Stimulated activated effector memory CD8-positive, alpha-beta T cell treated with anti-CD3 and anti-CD28 coated beads, Interleukin-12 subunit alpha, Interleukin-12 subunit beta, amount 100 ng/mL, for 72 hours (primary cell): ENCODE measurements at places on chromosomes 4 and X.

GRCh38 chr4:56215901-56216300, 171.4 kb downstream of the AASDH start:
- DNase-seq: no peak

DNA sequence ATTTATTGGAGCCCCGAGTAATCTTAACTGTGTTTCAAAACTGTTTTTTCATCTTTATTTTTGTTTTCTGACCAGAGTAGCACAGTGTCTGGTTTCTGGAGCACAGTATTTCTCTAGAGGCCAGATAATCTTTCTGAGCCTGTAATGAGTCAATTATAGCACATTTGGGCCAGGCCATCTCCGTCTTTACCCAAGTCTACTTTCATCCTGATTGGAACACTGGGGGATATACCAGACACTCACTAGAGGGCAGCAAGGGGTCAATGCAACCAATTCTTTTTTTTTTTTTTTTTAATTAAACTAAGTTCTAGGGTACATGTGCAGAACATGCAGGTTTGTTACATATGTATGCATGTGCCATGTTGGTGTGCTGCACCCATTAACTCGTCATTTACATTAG, 282.0 kb downstream of the ARHGAP24 start:
- no peak for DNase-seq

- no peak for DNase-seq
Measured at GRCh38 chr4:124203613-124204238, 508.8 kb downstream of the ANKRD50 start.

GRCh38 chr4:89048906-89049601, 7.9 kb downstream of the FAM13A start:
- DNase-seq: no peak

- no peak for DNase-seq
Measured at GRCh38 chr4:26178854-26179253, 142.0 kb upstream of the RBPJ start.

DNA sequence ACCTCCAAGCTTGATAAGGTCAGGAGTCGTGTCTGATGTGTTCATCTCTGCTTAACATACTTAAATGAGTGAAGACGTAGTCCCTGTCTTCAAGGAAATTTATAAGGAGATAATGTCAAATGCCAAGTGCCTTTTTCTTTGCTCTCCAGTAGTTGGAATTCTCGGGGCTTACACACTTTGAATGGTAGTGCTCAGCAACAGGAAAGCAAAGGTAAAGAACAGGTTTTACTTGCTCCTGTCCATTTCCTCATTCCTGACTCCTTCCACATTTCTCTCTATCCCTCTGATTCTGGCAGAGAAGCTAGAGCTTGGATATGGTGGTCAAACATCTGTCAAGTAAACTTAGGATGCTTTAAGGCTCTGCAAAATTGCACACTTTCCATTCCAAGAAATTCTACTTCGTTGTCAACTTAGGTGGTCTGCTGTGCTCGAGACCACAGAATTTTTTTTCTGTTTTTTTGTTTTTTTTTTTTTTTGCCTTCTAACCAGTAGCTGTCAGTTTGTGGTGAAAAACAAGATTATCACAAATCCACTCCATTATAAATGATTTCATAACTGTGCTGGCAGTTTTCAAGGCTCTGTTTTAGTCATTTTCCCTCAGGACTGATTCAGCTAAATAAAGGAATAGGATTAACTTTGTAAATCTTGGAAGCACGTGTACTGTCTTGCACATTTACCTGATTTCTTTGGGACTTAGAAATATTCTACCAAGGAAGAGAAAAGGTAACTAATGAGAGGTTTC, 180.8 kb upstream of the ANXA3 start:
- no peak for DNase-seq

- DNase-seq: no peak
Measured at GRCh38 chr4:187814737-187815465, 180.7 kb upstream of the ZFP42 start.
